ENCODE measurements at places on chromosomes 11 and 22.

DNA sequence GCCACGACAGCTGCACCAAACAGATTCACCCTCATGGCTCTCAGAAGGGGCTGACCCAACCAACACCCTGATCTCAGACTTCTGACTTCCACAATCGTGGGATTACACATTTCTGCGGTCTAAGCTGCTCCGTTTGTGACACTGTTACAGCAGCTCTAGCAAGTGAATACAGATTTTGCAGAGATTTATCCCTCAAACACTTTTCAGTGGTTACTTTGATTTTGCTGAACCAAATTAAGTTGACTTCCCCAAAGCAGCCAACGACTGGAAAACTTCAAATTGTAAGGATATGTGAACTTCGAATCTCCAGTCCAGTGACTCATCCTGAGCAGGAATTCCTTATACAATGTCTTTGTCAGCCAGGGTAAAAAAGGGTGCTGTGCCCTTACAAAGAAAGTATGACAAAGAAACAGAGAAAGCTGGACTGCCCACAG, 14.8 kb upstream of the INCENP start:
- no peak for DNase-seq

DNA sequence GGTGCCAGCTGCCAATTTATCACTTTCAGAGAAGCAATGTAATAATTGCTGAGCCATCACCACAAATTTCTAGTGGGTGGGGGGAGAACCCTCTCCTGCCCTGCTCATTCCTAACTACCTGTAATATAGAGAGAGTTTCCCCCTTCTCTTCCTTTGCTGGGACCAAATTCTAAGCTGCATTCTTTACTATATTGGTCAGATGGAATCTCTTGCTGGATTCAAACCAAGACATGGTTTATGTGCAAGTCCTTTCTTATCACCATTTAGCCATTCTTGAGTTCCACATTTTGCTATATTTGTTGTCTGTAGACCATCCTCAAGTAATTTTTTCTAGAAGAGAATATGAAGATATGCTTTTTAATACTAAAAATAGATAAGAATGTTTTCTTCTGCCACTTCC, 452.1 kb downstream of the MN1 start:
- DNase-seq: no peak

- DNase-seq: no peak
These were observed 4.9 kb downstream of the HSD17B12 start for GRCh38 chr11:43685440-43685839.

DNA sequence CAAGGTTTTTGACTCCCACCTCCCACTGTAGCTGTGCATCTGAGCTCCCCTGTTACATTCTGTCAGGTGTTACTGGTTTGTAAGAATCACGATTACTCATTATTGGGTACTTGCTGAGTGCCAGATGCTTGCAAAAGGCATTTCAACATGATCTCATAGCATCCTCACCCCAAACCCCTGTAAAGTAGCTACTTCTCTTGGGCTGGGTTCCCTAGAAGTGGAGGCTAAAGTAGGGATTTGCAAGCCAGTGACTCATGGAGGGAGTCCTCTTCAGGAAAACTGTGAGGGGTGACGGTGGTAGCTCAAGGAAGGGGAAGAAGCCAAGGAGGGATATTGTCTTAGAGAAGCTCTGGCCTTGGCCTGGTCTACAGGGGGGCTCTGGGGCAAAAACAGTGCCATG, 78.6 kb downstream of the TIMP3 start:
- no peak for DNase-seq

GRCh38 chr11:108914981-108915380, 250.1 kb downstream of the DDX10 start:
- no peak for DNase-seq

DNA sequence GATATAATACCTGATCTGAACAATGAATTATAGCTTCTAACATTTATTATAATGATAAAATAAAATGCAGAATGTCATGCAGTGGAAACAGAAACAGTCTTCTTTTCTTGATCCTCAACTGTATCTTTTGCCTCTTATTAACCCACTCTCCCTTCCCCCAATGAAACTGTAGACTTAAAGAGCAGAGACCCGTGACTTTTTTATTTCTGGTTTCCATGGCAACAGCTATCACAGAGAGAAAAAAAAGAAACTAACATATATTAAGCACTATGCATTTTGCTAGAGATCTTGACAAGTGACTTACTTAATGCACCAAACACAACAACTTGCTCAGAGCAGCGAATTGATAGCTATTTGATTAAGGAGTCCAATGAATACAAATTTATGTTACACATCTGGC, 69.3 kb downstream of the RAB38 start:
- peak; percentile 43 for DNase-seq

All from muscle of leg (tissue), 16 donors.